NCI-H1105 (cell line): ENCODE measurements at places on chromosomes 1 and 21.

DNA sequence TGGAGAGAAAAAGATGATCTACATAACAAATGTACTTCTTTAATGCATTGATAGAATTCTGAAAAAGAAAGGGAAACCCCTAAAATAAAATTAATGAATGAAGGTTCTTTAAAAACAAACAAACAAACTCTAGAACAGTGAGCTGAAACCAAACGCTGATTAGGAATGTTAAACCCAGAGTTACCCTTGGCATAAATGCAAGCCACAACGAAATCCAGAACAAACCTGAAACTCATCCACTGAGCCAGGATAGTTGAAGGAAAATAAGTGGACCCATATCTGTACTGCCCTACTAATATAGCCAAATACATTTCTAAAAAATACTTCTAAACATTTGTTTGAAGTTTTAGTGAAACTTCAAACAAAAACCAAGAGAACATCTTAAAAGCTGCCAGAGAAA, 505.3 kb downstream of the TTLL7 start:
- no peak for DNase-seq

GRCh38 chr1:217527151-217527550, 103.7 kb downstream of the GPATCH2 start:
- no peak for DNase-seq

GRCh38 chr21:36803051-36803645, 104.2 kb downstream of the SIM2 start:
- no peak for DNase-seq

DNA sequence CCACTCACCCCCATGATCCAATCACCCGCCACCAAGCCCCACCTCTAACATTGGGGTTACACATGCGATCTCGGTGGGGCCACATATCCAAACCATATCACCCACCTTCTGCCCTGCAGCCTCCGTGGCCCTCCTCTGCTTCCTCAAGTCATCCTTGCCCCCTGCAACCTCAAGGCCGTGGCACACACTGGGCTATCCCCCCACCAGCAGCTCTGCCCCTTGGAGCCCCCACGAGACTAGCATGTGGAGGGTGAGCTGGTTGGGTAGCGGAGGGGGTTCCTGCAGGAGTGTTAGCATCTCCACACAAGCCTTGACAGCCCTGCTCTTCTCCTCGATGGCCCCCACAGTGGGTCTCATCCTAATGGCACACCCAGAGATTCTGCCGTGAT, 100.8 kb downstream of the TOMM20 start:
- DNase-seq, result no peak

DNA sequence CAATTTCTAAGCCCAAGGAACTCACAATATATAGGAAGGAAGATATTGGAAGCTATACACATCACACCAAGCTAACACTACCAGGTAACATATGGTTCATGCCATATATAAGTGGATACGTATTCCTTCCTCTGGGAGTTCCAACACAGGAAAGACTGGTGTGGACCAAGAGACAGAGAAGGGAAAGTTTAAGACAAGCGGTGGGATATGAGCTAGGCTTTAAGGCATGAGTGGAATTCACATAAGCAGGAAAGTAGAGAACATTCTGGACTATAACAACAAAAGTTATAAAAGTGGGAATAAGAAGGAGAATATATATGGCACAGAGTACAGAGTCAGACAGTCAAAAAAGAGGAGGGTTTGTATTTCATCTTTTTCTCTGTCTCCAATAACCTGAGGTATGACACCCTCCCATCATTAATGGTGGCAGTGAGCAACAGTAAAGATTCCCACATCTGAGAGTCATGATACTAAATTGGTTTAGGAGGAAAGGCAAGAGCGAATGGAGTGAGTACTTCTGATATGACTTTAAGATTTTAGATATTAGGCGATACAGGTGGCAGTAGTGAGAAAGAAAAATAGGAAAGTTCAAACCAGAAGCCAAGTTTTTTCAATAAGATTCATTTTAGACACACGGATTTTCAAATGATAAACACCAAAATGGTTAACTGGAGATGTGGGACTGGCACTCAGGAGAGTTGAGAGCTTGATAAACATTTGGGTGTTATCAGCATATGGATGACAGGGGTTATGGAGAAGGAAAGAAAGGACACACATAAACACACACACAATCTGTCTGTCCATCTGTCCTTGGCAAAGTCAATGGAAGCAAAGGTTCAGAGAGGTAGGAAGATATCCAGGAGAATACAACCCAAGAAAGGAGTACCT, 87.4 kb upstream of the TTC39A start:
- no peak for DNase-seq

GRCh38 chr1:242718967-242719366, 194.5 kb upstream of the PLD5 start:
- DNase-seq, result no peak

DNA sequence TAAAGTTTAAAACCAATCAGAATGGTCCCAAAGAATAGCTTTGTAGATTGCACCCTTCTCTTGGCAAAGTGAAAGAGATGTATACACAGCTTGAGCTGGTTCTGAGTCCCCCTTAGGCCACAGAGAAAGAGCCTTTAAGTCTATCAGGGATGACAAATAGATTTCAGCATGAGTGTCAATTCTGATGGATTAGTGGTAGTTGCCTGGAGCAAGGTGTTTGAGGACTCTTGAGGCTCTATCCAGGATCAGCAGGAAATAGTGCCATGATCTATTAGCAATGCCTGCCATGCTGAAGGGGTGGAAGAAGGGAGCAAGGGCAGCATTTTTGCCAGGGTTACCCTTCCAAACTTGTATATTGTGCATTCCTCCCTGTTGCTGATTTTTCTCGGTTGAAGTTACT, 116.6 kb downstream of the ATG4C start:
- DNase-seq, result no peak

DNA sequence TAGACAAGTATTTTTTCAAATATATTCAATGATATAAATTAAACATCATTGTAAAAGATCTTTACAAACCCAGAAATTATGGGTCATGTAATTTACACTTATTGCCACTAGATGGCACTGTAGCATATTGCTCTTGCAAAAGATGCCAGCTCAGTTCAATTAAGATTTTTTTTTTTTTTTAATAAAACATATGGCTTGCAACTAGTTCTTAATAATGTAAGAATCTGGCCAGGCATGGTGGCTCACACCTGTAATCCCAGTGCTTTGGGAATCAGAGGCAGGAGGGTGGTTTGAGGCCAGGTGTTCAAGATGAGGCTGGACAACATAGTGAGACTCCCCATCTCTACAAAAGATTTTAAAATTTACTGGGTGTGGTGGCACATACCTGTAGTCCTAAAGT, 49.4 kb upstream of the DESI2 start:
- DNase-seq, result peak; percentile 1

DNA sequence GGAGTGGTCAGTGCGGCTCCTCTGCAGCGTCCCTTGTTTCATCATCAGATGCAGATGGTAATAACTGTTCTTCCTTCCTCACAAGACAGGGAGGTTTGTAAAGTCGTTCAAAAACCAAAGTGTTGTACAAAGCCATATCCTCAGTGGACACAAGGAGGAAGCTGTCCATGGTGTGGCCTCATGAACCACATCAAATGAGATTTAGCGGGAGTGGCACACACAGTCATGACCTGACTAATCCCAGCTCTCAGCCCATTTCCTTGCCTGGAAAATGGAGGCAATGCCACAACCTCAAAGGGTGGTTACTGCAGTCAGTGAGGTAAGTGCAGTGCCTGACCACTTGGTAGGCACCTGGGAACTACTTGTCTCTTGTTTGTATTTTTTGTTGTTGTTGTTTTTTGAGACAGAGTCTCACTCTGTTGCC, 13.4 kb downstream of the ENTREP3 start:
- no peak for DNase-seq
